ENCODE measurements at places on chromosomes 7 and 10.

DNA sequence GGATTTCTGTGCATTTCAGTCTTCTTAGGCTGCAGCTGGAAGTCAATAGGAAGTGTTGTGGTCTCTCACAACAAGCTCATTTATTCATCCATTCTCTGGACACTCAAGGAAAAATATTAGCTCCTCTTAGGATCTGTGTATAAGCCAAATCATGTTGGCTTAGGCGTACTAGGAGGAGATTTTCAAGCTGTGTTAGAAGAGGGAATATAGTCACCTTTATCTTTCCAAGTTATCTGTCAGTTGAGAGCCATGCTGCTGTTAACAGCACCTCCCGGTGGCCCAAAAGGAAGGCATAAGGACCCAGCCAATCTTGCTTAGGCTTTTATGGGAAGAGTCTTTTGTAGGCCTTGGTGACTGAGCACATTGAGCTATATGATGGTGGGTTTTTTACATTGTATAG, 220.0 kb downstream of the LRMDA start:
- peak; percentile 2 for DNase-seq

DNA sequence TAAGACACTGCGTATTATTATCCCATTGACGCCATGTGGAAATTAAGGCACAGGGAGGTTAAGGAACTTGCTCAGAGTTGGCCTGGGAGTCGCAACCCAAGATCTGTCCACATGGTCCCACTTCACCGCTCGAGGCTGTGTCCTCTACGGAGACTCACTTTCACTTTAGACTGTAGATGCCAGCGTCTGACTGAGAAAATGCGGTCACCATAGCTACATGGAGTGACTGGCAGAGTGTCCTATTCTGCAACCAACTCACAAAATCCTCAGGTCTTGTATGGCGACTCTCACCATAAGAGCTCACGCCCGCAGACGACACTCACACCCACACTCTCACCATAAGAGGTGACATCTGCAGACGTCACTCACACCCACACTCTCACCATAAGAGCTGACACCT, 257.9 kb downstream of the PTPRN2 start:
- no peak for DNase-seq

GRCh38 chr7:140810830-140811556, 113.7 kb downstream of the BRAF start:
- DNase-seq, result peak; percentile 77

GRCh38 chr7:46478046-46478445, 557.0 kb upstream of the IGFBP3 start:
- peak; percentile 93 for DNase-seq

DNA sequence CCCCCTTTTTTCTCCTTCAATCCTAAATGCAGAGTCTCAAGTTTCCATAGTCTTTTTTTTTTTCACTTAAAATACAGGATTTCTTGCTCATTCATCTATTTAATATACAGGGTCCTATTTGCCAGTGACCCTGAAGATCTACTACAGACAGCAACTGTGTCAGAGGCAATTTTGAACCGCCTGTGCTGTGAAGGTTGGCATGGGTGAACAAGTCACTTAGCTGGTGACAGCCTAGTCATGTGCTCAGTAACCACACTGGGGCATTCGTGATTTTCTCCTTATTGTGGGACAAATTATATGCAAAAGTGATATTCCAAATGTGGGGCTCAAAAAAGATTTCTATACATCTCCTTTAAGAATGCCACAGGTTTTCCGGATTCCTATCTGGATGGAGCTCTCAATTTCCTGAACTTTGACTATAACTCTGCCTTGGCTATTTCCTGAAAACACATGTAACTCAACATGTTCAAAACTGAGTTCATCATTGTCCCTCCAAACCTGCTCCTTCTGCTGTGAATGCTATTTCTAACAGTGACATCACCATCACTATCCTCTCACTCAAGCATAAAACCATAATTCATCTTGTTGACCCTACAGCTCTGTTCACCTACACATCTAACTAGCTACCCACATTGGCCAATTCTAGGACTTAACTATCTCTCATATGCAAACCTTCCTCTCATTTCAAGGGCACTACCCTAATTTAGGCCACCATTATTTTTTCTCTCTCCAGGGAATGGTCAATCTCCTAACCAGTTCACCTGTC, 36.7 kb downstream of the CDK6 start:
- DNase-seq, result no peak

GRCh38 chr7:111041577-111041976, 49.4 kb upstream of the LRRN3 start:
- no peak for DNase-seq

GRCh38 chr7:157384301-157384700, 47.5 kb downstream of the DNAJB6 start:
- DNase-seq, result peak; percentile 58

Measured in LHCN-M2 (cell line).